ENCODE measurements at places on chromosomes 11 and 22.

DNA sequence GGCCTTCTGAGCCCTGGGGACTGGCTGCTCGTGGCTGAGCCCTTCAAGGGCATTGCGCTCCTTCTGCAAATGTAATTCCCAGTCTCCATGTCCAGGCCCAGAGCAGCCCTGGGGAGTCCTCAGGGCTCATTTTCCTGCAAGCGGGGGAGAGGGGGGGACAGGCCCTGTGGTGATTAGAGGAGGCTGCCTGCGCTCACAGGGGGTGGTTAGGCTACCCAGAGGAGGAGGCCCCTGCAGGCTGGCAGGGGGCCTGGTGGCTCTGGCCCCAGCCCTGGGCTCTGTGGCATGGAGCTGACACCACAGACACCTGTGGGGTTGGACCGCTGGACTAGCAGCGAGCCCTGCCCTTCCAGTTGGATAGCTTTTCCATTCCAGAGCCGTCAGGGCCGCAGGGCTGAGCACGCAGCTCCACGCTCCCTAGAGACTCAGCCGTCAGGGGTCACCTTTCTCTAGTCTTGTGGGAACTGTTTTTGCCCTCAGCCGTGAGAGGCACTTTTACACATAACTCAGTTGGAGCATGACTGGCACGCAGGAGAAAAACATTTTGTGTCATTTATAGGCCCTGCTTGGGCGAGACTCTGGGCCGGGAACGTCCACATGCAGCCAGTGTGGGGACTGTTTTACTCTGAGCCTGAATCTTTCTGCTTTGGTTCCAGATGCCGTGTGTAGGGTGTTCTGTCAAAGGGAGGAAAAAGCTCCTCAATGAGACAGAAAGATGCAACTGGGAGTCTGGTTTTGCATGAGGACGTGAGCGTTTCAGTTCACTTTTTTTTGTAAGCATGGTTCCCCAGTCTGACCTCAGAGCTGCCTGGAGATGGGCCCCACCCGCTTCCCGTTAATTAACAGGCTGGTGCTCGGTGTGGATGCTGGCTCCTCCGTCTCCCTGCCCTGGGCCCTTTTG, 58.1 kb downstream of the LRP5 start:
- peak; percentile 87 for DNase-seq

DNA sequence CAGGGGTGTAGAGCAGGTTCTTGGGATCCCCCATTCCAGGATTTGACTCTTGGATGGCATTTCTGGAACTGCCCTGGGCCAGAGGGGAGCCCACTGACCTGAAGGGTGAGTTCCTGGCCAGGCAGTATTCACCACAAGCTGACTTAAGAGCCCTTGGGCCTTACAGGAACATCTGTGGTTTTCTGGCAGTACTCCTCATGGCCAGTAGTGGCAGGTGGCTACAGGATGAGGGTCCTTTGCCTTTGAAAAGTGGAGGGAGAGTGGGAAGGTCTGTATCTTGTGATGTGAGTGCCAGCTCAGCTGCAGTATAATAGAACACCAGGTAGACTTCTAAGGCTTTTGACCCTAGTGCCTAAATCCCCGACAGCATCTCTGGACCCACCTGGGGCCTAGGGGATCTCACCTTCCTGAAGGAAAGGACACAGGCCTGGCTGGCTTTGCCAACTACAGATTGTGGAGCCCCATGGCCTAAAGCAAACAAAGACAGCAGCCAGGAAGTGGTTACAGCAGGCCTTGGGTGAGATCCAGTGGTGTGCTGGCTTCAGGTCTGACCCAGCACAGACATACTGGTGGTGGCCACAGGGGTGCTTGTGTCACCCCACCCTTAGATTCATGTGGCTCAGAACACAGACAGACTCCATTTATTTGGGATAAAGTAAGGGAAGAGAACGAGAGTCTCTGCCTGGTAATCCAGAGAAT, 9.0 kb downstream of the OR51S1 start:
- DNase-seq, result no peak

GRCh38 chr11:60182541-60183330, at the start of gene MS4A6A:
Gene MS4A6A (minus strand): TSS chr11:60183083. CDS start chr11:60181727, 1,356 bp downstream.
- no peak for DNase-seq

- DNase-seq, result no peak
Measured at GRCh38 chr11:57668434-57668782, 494 bp downstream of the ZDHHC5 start.

GRCh38 chr11:38481391-38481790, 1883.4 kb upstream of the RAG2 start:
- DNase-seq, result no peak

DNA sequence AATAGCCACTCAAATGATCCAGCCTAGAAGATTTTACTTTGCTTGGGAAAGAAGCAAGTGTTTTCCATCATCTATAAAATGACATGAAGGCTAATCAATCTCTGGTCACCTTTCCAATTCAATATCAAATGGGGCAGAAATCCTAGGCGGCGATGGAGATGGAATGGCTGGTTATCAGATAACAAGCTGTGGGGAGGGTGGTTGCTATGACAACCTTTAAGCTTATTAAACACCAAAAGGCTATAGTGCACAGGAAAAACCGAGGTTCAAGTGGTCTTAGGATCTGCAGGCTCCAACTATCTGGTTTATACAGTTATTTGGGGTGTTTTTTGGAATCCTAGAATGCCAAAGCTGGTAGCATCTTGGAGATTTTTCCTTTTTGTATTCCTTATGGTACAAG, 13.9 kb upstream of the BSX start:
- DNase-seq, result no peak

DNA sequence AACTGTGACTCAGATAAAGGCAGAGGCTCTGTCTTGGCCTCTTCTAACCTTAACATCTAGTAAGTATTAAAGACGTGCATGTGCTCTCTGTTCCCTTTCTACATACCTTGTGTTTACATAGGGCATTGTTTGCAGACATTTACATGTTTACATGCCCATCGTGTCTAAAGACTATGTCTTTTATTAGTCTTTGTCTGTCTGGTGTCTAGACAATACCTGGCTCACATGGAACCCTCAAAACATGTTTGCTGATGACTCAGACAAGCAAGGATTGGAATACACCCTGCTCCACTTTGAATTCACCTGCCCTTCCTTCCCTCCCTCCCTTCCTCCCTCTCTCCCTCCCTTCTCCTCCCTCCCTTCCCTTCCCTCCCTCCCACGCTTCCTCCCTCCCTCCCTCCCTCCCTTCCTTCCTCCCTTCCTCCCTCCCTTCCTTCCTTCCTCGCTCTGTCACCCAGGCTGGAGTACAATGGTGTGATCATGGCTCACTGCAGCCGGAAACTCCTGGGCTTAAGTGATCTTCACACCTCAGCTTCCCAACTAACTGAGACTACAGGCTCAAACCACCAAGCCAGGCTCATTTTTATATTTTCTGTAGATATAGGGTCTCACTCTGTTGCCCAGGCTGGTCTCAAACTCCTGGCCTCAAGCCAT, 23.7 kb upstream of the SORL1-AS1 start:
- no peak for DNase-seq

DNA sequence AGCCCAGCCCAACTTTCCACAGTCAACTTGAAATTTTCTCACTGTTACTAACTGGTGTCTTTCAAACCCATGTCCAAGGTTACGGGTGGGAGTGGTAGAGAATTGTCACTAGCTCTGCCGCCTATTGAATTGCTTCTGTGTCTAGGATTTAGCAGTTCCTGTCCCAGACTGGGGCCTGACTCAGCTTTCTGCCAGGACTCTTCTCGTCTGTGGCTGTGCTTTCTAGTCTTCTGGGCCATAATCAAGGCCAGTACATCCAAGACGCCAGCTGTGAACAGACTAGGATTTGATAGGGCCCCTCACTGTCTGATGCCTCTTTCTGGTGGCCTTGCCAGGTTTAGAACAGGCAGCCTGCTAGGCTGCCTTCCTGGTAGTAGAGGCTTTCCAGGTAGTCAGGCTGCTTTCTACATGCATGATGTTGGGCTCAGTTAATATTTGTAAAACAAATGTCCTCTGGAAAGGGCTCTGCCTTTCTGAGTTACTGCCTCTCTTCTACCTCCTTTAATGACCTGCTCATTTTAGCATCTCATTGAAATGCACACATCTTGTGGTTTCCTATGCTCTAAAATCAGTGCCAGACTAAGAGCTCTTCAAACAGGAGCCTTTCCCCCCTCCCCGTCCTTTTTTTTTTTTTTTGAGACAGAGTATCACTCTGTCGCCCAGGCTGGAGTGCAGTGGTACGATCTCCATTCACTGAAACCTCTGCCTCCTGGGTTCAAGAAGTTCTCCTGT, 13.1 kb upstream of the HIKESHI start:
- DNase-seq, result no peak

GRCh38 chr11:45500451-45500850, 165.0 kb downstream of the CHST1 start:
- DNase-seq, result no peak

DNA sequence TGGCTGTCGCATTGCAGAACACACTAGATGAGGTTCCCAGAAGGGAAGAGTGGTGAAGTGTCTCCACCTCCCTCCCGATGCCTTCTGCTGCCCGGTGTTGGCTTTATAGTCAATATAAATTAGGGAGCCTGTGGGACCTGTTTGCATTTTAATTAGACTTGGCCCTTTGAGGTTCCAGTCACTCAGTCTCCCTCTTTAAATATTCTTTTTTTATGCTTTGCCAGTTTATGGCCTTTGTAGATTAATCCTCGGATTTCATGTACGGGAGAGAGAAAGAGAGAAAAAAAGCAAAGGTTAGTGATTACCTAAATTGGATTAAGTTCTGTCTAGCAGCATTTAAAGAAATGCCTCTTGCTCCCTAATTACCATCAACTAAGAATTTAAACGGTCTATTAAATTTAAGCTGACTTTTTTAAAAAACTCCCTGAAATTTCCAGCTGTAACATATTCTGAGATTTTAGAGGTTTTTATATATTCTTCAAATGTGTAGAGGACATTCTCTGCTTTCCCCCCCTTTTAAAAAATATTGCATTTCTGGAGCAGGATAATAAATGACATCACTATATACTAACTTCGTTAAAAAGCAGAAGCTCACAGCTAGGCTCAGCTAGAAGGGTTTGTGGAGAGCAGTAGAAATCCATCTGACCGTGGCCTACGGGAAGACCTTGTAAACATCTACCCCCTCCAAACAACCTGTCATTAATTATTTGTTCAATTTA, 84.4 kb downstream of the PRR5L start:
- DNase-seq, result no peak

- no peak for DNase-seq
Measured at GRCh38 chr11:1113405-1114201, 38.9 kb downstream of the MUC2 start.

GRCh38 chr11:73396985-73397384, 20.8 kb downstream of the RELT start:
- DNase-seq, result no peak

DNA sequence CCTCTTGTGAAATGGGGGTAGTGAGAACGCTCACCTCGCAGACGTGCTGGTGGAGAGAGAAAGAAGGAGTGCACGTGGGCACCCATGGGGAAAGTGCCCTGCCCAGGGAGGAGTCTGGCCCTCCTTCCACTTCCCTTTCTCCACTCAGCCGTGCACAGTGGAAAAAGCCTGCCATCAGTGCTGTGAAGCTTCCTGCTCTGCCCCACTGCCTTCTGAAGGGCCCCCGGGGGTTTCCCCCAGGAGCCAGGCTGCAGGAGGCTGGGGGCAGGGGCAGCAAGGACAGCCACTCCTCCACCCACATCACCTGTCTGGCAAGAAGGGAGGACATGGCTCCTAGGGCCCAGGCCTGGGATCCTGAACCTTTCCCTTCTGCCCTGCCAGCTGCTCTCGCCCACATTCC, 7.6 kb downstream of the TP53I11 start:
- DNase-seq, result no peak

DNA sequence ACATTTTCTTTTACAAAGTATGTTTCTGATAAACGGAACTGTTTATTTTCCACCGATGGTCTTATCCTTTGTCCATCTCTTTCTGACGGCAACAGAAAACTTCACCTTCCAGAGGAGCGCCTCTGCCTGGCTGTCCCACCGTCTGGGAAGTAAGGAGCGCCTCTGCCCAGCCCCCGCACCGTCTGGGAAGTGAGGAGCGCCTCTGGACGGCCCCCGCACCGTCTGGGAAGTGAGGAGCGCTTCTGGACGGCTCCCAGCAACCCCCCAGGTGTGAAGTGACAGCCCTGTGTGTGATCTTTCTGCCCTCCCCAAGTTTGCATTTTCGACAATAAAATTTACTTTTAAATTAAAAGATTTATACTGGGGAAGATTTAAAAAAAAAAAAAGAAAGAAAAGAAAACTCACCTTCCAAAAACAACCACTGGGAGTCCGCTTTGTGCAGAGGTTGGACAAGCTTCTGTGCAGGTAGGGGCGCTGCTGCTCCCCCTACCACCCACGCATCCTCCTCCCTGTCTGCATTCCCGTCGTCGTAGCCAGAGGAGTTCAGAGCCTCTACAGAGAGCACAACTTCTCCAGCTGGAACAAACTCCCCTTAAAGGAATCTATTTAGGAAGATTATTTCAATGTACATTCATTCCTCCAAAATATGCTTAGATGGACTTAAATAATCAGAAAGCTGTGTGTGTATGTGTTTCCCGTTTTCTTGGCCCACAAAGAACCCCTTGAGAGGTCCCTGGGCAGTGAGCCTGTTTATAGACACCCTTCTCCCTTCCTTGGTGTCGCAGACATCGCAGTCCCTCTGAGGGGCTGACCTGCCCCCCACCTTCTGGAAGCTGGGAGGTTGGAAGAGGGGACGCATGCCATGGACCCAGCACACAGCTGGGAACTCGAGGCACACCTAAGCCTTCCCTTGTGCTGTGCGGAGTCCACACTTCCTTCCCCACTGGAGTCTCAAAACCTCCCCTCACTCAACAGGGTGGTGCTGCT, 849 bp upstream of the APOBEC3B start:
- DNase-seq, result no peak

GRCh38 chr11:120389693-120390584, 53.7 kb downstream of the ARHGEF12 start:
- no peak for DNase-seq

- DNase-seq, result no peak
Measured at GRCh38 chr11:66230156-66230555, 38.3 kb upstream of the RAB1B start.

DNA sequence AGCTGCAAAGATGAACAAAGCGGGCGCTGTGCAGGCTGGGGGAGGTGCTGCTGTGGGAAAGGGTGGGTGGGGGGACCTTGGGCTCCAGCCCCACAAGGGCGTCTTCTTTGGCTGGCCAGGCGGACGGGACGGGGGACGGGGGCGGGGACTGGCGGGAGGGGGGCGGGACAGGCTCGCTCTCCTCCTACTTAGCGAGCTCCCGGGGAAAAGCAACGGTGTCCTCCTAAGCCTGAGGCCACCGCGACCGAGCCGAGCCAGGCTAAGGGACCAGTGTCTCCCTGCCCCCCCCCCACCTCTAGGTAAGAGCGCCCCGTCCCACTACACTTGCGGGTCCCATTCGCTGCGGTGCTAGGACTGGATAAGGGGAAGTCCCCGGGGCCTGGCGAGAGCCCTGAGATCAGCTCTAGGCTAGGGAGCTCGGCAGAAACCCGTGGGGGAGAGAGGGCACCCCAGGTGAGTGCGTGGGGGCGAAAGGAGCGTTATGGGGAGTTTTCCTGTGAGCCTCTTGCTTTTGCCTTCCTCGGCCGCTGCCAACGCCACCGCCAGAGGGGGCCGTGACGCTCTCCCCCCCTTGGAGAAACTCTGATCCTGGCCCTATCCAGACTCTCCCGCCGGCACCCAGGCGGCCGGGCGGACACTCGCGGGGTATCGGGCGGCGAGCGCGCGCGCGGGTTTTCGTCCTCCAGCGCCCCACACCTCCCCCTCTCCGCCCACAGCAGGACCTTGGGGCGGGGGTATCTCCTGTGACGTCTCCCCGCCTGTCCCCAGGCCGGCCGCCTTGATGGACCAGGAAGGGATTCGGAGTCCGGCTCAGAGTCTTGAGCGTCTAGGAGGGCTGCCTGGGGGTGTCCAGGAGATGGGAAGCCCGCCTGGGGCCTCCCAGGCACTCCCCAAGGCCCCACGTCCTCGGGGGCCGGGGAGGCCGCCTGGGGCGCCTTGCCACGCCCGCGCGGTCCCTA, at the start of gene PHLDB1:
TSS of gene PHLDB1 (plus strand) at position 215 of the 959 bp plus-strand sequence. CDS start 6,222 bp downstream, outside the sequence.
- DNase-seq, result no peak
